ENCODE measurements at places on chromosomes 5 and 9.
A peak's percentile ranks its signal among the peaks of the same experiment; 100 is the strongest.

DNA sequence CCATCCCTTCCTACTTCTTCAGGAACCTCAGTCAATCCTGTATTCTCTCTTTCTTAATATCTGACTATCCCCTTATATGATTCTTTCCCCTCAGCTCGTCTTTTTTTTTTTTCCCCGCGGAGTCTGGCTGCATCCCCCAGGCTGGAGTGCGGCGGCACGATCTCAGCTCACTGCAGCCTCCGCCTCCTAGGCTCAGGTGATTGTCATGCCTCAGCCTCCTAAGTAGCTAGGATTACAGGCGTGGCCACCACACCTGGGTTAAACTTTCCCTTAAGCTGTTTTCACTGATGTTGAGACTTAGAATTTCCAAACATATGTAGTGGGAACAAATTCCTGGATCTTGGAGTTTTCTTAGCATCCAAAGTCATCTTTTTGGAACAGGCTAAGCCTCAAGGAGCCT, 13.3 kb upstream of the RUSC2 start:
- DNase-seq, result no peak

- DNase-seq, result no peak
Measured at GRCh38 chr9:106620866-106621265, 242.1 kb upstream of the ZNF462 start.

GRCh38 chr5:64634997-64635686, 55.2 kb upstream of the SHISAL2B start:
- peak; percentile 55 for DNase-seq

DNA sequence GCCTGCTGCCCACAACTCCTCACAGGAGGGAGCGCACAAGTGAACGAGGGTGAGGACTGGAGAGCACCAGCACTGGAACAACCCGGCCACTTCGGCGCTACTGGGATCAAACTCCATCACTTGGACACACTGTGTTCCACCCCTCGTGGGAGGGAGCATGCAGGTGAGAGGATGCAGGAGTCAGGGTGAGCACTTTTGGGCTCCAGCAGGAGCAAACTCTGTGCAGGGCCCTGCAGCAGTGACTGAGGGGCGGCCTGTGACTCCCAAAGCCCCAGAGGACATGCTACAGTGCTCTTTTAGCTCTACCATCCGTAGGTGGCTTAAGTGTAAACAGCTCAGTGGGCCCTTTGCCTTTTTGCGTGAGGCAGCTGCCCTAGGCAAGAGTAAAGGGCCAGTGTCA, 4.4 kb upstream of the MOCS2 start:
- DNase-seq, result no peak

DNA sequence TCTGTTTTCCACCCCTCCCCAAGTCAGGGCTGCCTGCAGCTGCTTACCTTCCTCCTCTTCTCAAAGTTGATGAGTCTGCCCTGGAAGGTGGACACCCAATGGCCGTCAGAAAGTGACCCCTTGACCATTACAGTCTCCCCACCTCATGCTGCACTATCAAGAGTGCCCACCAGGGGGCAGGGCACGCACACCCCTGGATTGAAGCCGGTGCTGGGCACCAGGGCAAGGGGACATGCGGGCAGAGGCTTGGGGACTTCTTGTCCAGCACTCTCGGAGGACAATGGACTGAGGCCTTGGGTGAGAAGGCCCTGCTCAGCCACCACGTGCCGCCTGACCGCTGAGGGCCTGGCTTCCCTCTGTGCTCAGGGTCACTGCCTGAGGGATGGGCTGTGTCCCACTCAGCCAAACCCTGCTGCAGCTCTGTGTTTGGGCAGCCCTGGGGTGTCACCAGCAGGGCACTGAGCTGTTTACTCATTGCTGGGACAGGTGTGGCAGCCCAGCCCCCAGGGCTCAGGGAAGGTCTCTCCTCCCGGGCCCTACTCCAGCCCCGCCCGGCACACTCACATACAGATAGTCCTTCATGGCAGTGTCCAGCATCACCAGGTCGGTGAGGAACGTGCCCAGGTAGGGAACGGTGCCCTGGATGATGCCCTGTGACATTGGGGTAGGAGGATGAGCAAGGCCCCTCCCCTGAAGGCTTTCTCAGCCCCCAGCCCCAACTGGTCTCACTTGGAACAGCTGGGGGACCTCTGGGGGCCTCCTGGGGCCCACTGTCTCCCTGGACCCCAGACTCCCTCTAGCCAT, 17.7 kb downstream of the RALGDS start:
- peak; percentile 46 for DNase-seq

DNA sequence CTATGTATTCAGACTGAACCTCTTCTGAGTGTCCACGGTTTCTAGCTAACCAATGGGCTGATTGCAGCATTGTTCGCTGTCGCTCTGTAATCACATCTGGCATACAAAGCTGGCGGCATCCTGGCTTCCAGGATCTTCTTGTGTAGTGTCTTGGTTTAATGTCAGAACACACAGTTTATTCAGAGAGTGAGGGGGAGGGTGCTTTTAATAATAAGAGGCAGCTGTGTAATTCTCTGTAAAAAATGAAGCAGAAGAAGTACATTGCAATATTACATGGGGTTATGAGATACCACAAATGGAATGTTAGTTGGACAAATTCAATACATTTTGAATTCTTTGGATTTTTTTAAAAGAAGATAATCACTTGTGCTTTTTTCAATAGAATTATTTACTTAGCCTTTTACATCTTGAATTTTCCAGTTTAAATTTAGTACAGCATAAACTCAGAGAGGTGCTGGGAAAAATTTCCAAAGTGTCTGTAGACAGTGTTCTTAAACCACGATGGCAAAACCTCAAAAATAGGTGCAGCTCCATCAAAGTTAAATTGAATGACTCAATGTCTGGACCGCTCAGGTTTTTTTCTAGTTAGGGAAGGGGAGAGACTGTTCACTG, 206.0 kb downstream of the PCSK1 start:
- no peak for DNase-seq

DNA sequence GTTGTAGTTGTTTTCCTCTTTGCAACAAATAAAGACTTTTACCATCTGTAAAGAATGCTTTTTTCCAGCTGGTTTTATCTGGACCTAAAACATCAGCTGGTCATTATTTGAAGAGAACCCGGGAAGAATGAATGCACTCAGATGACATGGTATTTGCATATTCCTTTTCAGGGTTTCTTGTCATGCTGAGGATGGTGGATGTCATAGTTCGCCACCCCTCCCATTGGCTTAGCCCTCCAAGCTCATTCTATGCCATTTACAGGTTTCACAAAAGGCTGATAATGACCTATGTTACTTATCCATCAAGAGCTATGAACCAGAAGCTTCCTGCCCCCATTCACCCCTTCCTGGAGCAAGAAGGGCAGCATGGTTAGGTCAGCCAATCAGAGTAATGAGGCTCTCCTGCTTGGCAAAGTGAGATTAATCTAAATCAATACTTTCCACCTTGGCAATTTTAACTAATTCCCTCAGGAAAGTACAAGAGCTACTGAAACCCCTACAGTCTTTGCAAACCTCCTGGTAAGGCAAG, 440.5 kb upstream of the TLE4 start:
- DNase-seq, result no peak

GRCh38 chr9:16735001-16735400, 135.5 kb downstream of the BNC2 start:
- no peak for DNase-seq

- DNase-seq, result no peak
Measured at GRCh38 chr5:2066373-2066772, 183.6 kb upstream of the IRX4 start.

GRCh38 chr9:119184265-119184936, 184.8 kb downstream of the BRINP1 start:
- no peak for DNase-seq

- DNase-seq, result no peak
Measured at GRCh38 chr9:129253803-129254381, 75.8 kb upstream of the IER5L start.

- DNase-seq, result no peak
Measured at GRCh38 chr9:78745331-78745730, 448.4 kb downstream of the PSAT1 start.

GRCh38 chr5:59831326-59832010, 62.1 kb downstream of the PDE4D start:
- DNase-seq, result no peak

DNA sequence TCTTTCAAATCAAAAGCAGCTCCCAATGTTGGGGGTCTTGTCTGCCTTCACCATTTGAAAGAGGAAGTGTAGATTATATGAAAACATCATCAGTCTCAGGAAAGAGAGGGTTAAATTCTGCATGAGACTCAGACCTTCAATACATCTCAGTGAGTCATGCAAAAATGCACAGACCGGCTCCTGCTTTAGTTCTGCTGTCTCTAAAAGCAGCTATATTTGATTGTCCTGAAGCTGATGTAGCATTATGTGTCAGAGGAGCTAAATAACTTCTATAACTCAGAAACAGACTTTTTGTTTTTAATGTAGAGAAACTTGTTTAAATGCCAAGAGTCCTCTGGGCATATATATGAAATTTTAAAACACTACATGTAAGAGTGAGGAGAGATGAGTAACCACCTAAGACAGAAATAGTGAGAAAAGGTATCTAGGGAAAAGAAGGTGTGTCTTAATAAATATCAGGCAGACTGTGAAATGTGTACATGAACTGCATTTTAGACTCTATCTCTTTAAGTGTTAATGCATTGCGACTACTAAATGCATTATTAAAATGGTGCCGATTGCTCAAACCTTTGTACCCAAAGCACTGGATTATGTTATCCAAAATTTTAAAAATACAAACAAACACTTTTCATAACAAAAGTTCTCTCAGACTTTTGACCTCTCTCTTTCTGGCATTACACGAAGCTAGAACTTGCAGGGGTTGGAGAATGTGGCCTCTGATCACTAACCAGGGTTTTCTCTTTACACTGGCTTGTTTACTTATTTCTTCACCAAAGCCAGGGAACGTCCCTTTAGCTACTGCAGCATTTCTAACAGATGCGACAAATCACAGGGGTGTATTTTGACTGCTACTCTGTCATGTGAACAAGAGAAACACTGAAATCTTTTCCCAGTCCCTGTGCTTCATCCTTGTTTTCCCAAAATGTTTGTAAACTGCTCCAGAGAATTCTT, 302.3 kb downstream of the ARL15 start:
- no peak for DNase-seq

DNA sequence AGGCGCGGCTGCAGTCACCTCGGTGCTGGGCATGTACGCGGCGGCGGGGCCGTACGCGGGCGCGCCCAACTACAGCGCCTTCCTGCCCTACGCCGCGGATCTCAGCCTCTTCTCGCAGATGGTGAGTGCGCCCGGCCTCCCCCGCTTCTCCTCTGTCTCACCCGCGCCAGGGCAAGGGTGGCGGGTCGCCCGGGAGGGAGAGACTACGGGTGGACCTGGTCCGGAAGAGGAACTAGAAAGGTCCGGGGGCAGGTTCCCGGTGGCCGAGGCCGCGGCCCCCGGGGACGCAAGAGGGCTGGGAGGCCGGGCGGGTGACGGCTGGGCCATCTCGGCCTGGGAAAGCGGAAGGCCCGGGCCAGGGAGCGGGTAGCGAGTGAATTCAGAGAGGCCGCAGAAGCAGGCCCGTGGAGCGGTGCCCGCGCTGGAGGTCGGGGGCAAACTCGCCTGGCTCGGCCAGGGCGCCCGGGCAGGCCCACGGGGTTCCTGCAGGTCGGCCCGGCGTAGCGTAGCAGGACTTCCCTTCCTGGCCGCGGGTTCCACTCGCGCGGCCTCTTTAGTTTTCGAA, 711 bp downstream of the IRX1 start:
- no peak for DNase-seq

DNA sequence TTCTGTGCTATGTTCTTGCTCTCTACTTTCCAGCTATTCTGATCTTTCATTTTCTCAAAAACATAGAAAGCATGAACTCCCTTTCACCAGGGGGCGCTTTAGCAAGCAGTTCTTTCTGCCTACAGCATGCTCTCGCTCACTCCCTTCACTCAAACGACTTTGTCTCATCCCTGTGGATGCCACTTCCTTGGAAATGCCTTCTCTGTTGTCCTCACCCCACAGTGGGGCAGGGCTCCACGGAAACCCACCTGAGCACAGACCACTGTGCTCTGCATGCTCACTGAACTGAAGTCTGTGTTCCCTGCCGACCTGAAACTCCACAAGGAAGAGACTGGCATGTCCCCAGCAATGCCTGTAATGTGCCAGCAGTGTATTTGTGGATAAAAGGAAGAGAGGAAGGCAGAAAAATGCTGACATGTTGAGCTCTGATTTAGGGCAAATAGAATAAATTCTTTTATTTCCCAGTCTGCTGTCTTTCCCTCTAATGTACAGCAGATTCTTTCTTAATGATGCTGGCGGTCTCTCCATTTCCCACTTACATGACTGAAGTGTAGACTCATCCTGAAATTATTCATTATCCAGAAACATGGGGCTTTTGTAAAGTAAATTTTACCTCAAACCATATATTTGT, 4.9 kb upstream of the ROR2 start:
- peak; percentile 73 for DNase-seq

DNA sequence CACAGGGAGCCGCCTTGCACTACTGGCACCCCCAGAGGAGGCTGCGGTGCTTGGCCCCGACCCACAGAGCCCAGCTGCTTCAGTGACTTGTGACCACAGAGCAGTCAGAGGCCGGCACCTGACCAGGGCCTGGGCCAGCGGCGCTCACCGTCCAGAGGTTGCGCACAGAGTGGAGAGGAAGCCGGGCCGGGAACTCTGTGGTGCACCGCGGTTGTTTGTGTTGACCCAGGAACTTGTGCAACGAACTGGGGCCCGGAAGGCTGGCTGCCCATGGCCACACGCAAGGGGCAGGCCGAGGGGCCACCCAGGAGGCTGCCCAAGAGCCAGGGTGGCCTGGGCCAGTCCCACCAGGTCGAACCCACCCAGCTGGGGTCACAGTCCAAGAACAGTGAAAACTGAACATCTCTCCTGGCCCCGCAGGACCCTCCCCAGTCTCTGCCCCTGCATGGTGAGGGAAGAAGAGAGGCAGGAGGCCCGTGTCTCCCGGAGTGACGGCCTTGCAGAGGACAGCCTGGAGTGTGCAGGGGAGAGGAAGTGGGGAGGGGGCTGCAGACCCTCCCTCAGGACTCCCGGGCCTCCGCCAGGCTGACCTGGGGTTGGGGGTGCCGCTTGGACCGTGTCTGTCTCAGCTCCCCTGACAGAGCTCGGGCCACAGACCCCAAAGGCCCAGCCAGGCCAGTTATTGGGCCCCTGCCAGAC, 42.8 kb upstream of the EGFL7 start:
- DNase-seq, result no peak

DNA sequence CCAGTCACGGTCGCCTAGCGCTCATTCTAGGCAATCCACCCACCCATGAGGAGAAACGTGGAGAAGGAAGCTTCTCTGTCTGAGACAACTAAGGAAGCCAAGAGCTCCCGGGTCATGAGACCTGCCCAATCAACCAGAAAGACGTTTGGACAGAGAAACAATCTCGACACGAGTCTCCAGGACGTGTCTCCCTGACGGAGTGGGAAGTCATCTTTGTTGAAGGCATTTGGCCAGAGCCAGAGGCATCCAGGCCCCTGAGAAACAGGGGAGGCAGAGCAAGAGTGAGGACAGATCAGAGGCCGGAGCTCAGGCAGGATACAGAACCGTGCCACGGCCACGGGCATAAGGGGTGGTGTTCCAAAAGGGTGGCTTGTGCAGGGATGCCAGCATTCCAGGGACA, 479.0 kb downstream of the SPATA31A7 start:
- DNase-seq, result no peak

Data from hematopoietic multipotent progenitor cell treated with erythropoietin and hydrocortisone succinate and interleukin-3 and kit ligand, for 8 days (in vitro differentiated cells).